ENCODE measurements at places on chromosomes 5 and 9.

- no peak for DNase-seq
Measured at GRCh38 chr9:79568337-79569101, 3.2 kb upstream of the TLE4 start.

DNA sequence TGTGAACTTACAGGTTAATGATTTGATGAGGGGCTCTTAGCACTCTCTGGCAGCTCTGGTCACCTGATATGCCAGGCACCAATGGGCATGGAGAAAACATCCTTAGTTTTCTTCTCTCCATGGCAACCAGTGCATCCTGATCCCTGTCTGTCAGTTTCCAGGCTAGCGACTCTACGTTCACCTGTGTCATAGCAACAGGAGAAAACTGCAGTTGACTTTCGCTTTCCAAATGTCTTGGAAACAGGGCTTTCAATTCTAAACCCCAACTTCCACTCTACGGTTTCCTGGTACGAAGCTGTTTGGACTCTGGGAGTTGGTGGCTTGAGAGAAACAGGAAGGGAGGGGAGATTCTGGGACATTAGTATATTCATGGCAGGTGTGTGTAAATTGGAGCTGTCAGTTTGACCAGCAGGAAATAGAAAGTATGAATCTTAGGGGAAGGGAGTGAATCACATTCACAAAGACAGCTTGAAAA, 74.4 kb downstream of the SLC28A3 start:
- peak; percentile 44 for DNase-seq

DNA sequence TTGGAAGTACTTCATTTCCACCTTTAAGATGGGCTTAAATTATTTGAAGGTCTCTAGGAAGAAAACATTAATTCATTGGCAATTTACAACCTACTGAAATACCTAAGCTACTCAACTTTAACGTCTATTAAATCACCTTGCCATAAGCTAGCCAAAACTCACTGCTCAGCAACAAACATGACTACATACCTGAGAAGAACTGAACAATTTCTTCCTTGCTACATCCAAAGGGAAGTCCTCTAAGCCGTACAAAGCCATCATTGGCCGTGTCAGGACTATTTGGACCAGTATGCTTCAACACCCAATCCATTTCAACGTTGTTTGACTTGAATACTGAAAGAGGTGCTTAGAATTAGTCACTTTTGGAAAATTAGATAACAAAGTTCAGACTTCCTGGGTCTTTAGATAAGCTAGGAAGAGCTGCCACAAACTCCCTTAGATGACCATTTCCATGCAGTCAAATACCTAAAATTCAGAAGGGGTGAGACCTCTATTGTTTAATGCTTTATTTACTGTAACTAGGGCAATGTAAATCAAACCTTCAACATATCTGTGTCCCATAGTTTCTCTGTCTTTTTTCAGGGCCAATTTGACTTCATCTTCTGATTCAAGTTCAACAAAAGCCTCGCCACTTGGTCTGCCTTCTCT, 2.6 kb downstream of the HNRNPH1 start:
- DNase-seq = no peak

DNA sequence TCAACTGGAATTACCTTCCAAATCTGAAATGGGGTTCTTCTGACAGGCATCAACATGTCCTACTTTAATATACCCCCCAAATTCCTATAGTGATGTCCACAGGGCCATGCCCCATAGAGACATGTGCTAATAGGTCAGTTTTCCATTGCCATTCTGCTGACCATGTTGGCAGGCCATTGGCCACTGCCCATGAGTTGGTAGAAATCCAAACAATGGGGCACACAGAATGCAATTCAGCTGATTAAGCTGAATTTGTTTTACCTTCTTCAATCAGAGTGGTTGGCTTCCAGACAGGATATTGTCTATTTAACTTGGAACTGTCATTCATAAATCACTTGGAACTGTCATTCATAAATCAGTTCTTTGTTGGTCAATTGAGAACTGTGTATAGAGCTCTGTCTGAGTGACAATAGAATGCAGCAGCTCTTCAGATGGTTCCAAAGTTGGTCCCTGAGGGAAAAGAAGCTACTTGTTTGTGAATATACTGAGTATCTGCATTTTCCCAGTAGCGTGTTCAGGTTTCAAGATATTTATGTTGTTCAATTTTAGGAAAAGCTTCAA, 336.9 kb downstream of the DRD1 start:
- DNase-seq = no peak

GRCh38 chr9:127537014-127537413, 75.1 kb upstream of the STXBP1 start:
- no peak for DNase-seq

Measured in NCI-H146 (cell line).